ENCODE measurements at places on chromosomes 5 and 9.

DNA sequence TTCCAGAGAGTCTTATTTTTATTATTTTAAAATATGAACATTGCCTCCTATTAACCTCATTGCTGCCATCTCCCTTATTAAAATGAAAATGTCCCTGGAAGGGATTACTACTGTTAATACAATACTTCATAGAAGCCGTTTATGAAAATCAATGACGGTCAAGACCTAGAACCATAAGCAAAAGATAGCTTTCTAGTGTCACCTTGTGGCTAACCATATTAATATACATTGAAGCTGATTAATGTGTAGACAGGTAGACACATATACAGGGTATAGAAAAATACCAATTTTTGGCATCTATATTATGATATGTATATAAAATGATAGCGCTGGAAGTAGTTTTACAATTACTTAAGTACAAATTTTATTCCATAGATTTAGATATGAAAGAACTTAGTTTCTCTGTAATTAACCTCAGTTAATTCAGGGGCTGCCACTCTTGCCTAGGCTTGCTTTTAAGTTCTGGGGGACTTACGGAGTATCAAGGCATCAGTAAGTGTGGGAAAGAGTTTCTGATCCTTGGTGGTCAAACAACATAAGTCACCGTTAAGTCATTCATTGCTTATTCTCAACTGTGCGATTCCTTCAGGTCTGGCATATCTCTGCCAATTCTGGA, 2.5 kb upstream of the YTHDC2 start:
- no peak for DNase-seq

DNA sequence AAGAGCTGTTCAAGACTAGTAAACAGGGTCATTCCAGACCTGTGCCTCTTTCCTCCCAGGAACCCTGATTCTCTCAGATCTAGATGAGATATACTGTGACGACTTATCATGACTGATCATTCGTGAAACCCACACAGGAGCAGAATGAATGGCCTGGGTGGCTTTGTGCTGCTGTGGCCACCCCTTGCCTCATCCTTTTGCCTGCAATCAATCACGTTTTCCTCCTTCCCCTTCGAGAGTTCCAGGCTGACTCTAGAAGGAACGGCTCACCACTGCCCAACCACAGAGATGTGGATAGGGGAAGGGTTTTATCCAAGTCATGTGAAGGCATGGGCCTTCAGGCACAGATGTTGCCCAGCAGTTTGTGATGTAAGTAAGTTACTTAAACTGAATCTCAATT, 5.8 kb downstream of the ANXA6 start:
- DNase-seq = no peak

DNA sequence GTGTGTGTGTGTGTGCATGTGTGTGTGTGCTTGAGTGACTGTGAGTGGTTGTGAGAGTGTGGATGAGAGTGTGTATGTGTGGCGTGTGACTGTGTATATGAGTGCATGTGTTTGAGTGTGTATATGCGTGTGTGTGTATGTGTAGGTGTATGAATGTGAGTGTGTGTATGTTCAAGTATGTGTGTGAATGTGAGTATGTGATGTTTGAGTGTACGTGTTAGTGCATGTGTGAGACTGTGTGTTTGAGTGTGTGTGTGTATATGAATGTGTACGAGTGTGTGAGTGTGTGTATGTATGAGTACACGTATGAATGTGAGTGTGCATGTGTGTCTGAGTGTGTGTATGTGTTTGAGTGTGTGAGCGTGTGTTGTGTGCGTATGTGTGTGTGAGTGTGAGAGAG, 47.8 kb downstream of the KCNIP1 start:
- DNase-seq = no peak

DNA sequence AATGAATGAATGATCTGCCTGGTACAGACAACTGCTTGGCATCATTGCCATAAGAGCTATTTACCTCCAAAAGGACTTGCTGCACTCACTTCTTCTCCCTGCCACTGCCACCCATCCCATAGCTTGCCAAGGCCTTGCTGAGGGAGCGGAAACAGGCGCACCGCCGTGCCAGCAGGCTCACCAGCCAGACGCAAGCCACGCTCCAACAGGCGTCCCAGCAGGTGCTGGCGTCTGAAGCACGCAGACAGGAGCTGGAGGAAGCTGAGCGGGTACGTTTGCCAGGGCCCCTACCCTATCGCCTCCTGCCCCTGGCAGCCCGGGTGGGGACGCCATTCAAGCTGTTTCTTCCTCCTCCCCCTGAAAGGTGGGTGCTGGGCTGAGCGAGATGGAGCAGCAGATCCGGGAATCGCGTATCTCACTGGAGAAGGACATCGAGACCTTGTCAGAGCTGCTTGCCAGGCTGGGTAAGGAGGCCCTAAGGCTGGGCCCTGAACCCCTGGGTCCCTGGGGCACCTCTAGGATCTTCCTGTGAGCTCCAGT, 8.9 kb upstream of the AIF1L start:
- no peak for DNase-seq

DNA sequence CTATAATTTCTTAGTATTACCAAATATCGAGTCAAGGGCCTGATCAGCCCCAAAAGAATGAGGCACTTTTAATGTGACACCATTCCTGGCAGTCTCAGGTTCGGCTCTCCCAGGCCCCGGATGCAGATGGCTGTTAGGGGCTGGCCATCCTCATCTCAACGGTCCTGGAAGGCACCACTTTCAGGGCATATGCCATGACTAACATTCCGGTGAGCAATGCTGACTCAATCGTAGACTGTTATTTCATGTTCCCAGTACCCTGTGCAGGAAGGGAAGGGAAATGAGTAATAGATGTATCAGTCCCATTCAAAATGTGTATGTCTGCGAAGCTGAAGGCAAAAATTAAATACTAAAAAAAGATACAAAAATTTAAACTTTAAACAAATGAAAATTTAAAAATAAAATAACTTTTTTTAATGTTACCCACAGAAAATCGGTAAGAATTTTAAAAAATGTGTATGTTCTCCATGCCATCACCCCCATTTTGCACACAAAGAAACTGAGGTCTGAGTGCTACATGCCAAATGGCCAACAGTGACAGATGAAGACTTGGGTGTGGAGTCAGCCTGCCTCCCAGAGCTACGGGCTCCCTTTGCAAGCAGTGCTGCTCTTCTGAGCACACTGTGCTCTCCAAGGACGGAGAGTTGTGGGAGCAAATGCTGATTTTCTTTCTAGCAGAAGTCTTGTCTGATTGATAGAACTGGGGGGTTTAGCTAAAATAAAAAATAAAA, 79.0 kb downstream of the GLDC start:
- DNase-seq = no peak

GRCh38 chr9:68851657-68852056, 146.6 kb downstream of the PIP5K1B start:
- no peak for DNase-seq

DNA sequence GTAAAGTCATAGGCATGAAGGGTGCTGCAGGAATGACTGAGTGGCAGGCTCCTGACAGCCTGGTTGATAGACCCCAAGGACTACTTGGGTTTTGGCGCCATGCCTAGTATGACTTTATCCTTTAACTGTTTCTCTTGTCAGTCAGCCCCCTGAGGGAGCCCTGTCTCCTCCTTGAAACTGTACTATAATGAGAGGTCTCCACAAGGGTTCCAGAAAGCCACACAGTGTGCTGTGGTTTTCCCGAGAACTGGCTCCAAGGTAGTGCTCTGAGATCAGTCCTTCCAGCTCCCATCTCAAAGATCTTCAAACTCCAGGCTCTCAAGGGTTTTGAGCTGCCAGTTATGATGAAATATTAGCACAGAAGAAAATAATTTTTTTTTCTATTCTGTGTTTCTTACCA, 26.7 kb upstream of the TNC start:
- no peak for DNase-seq

DNA sequence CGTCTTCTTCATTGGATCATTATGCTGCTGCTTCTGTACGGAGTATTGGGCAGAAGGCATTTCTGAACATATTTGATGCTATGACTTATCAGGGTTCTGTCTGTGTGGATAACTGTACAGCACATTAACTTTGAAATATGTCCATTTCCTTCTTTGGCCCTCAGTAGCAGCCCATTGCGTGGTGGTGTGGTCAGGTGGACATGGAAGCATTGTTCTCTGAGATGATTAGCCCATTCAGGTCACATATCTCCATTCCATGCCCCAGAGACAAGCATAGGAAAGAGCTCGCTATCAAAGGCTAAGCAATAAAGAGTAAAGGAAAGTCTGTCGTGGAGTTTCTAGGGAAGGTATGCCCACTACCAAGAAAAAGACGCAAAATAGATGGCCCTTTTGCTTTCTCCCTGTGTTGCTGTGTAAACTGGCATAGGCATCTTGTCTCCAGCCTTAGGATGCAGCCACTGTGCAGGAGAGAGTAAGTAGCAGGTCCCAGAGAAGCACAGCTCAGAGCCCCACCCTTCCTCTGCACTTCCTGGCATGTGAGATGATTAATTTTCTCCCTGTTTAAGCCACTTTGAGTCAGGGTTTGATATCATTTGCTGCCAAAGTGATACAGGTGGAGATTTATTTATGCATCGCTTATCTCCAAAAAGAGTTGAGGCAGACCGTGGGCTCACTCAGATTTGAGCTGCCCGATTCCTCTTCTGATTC, 221.9 kb downstream of the PDZD2 start:
- DNase-seq = no peak

DNA sequence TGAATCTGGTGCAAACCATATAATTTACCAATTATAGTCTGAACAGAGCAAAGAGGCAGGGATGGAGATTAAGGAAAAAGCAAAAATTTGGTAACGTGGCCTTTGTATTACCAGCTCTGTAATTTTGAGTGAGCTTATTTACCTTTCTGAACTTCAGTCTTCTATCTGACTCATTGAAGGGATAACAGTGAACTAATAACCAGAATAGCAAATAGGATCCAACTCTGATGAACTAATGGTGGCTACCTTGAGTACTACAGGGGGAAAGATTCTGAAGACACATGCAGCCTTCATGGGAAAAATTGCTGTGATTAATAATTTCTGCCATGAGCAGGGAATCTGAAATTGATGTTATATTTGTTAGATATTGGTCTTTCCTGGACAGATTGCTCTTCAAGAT, 23.0 kb upstream of the LARP1 start:
- no peak for DNase-seq

- DNase-seq = no peak
Measured at GRCh38 chr5:84673785-84674184, 289.1 kb upstream of the EDIL3 start.

DNA sequence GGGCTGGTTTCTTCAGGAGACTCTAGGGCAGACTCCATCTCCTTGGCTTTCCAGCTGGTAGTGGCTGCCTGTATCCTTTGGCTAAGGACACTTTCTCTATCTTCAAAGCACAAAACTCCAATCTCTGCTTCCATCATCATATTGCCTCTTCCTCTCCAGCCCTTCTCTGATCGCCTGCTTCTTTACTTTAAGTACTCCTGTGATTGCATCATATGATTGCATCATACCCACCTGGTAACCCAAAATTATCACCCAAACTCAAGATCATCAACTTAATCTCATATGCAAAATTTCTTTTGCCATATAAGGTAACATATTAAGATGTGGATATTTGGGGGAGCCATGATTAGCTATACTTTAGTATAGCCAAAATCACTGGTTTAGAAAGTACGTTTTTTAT, 1092.6 kb upstream of the CDH6 start:
- no peak for DNase-seq

- no peak for DNase-seq
Measured at GRCh38 chr5:160375166-160375565, 4.7 kb upstream of the C1QTNF2 start.

DNA sequence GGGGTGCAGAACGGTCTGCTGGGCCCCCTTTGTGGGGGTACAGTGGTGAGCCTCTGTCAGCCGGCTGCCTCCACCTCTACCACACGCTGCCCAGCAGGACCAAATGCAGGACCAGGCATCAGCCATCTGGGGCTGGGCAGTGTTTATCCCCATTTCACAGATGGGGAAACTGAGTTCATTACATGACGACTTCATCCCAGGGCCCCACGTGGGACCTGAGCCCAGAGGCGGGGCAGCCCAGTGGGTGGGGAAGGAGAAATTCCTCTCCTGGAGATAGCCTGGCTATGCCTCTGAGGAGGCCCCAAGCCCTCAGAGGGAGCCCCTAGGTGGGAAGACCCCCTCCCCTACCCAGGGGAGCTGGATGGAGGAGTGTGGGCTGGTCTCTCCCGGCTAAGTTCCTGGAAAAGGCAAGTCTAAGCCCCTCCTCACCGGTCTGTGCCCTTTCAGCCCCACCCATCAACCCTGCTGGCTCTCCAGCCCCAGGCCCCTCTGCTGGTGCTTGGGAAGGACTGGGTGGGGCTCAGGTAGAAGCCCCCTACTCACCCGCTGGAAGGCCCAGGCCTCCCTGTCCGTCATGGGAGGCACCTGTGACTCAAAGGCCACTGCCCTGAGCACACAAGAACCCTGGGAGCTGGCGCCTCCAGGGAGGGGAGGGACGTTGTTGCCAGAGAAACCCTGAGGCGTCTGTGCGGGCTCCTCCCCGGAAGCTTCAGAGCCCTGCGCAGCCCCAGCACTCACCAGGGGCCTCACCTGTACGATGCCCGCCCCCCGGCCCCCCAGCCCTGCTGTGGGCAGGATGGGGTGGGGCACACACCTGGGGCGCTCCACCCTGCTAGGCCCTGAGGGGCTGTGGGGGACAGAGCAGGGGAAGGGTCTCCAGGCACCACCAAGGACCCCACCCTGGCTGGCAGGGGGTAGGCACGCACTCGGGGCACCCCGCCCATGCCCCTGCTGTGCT, 7.4 kb upstream of the CCDC187 start:
- no peak for DNase-seq

GRCh38 chr5:35794684-35795375, 61.9 kb upstream of the IL7R start:
- DNase-seq = no peak

DNA sequence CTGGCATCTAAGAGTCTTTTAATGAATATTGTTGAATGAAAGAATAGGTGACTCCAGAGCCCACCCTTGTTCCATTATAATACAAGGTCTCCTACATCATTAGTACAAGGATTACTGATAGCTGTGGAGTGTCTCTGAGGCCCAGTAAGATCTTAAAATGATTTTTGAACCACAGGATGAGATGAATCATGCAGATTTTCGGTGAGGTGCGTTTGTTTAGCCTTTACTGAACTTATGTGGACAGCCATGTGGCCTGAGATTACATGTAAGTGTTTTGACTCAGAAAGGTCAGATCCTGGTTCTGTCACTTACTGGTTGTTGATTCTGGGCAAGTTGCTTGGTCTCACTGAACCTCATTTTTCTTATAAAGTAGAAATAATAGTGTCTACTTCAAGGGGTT, 21.6 kb downstream of the NFX1 start:
- DNase-seq = no peak

DNA sequence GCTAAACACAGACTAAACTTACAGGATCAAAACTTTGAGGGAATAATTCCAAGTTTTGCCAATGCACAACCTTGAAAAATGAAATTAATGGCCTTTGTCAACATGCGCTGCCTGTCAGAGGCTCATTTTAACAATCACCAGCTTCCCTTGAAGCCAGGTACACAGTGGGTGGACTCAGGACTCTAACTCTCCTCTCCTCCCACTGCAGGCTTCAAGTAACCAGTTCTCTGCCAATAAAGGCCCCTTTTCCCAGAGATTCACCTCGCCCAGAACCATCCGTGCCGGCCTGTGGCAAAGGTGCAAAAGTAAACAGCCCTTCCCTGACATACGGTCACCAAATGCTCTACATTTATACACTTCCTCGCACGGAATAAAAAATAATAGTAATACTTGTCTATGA, 18.4 kb upstream of the FBP2 start:
- no peak for DNase-seq

GRCh38 chr5:72618708-72619107, 111.5 kb upstream of the ZNF366 start:
- DNase-seq = no peak
